SW 1271 (cell line): ENCODE measurements at places on chromosomes 2 and 18.

DNA sequence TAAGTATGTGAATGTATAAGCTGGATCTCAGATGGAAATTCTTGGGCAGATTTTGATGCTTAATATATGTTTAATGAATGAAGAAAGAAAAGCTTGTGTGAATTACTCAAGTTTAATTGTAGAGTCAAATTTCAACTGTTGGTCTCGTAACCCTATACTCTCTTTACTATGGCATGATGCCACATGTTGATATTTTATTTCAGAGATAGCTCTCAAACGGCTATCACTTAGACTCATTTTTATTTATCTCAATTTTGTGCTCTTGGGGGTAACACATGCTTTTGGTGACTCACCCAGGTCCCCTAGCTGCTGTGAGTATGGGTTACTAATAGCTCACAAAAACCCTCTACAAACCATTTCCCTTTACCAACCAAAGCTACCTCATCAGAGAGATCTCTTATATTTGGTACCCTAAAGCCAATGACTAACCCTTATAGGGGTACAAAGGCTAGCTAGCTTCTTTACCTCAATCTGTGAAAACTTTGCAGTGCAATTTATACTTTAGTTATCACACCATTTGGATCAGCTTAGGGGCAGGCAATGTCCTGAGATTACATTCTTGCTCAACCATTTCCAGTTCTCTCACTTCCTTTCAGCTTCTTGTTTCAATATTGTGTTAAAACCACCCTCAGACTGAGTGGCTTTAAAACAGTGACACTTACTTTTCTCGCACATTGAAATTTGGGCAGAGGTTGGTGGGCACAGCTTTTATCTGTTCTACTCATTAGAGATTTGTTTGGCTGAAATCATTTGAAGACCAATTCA is 240.3 kb downstream of the CDH7 start:
- DNase-seq = no peak

GRCh38 chr2:117775703-117776219 is 38.7 kb upstream of the DDX18 start:
- DNase-seq = no peak

DNA sequence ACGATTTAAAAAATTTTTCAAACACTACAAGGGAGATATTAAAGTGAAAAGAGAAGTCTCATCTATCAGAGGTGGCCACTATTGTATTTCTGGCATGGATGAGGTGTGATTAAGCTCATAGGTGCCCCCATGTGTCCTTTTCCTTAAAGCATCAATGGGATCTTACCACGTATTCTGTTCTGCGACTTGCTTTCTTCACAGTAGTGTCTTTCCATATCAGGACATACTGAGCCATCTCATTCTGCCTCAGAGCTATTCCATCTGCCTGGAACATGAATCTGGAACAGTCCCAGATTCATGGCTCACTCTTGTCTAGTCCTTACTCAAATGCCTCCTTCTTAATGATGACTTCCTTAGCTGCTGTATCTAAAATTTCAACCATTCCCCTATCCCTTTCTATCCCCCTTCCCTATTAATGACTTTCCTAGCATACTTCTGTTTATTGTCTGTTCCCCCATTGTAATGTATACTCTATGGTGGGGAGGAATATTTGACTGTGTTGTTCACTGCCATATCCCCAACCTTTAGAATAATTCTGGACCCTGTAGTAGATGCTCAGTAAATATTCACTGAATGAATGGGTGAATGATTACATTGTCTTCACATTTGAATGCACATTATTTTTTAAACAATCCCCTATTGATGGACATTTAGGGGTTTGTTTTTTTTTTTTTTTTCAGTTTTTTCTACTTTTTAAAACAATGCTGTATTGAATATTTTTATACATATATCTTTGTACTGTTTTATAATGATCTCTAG is 11.1 kb downstream of the STAMBP start:
- no peak for DNase-seq

DNA sequence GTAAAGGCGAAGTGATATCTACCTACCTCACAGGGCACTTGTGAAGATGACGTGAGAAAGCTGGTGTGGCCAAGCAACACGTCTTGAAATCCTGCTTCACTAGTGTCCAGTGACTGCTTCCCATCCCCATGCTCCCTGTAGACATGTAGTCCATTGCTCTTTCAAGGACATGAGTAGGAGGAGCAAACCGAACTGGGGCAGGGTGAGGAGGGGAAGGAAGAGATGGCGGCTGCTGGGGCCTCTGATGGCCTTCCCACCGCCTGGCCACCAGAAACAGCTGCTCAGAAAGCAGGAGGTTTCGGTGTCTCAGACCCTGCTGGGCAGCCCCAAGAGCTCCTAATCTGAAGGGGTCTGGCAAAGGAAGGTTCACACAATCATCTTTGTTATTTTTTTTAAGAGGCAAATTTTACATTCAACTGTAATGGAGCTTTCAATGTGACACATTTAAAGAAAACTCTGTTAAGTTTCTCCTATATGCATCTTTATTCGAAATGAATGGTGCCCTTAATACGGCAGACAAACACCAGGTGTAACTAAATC is 14.7 kb downstream of the CPLX4 start:
- DNase-seq = no peak
